ENCODE measurements at places on chromosomes 13 and 19.

GRCh38 chr19:15191982-15192381 is 8.8 kb downstream of the NOTCH3 start:
- DNase-seq: no peak

- DNase-seq: no peak
Measured at GRCh38 chr13:45954836-45955800, 97.4 kb downstream of the ZC3H13 start.

DNA sequence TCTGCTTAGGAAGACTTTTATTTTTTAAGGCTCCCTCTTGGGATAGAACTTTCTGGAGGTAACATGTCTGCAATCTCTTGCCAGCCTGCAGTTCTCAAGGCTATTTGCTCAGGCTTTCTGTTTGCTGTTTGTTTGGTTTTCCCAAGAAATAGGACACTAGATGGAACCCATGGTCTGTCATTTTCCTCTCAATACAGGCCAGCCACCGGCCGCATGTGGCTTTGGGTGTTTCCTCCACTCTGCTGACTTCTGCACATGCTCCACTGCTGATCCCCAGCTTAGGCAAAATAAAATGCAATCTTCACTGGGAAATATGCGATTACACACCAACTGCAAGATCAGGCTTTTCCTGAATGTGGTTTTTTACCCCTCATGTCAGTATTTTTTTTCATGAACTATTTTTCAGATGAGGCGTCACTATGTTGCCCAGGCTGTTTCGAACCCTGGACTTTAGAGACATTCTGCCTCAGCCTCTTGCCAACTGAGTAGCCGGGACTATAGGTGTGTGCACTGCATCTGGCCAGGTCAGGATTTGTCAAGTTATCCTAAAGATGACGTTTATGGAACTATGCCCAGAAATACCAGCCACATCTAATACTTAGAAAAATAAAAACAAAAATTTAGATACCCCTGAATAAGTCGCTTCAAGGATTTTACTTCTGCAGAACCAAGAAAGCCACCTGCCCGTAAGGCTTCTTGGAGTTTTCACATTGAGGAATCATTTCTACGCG is 94.3 kb upstream of the PABPC3 start:
- DNase-seq: no peak

DNA sequence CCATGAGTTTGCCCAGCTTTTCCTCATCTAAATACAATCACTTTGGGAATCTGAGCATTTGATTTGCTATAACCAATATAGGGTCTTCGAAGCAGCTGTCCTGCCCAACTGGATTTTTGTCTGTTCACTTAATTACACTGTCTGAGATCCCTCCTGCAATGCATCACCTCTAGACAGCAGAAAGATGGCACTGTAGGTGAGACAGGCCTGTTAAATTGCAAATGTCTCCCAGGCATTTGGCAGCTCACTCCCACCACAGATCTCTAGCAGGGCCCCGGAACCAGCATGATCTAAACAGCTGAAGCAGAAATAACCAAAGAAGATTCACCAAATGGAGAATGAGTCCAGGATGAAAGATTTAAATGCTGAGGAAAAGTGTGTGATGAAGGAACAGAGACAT is 41.9 kb upstream of the SERPINE3 start:
- no peak for DNase-seq

DNA sequence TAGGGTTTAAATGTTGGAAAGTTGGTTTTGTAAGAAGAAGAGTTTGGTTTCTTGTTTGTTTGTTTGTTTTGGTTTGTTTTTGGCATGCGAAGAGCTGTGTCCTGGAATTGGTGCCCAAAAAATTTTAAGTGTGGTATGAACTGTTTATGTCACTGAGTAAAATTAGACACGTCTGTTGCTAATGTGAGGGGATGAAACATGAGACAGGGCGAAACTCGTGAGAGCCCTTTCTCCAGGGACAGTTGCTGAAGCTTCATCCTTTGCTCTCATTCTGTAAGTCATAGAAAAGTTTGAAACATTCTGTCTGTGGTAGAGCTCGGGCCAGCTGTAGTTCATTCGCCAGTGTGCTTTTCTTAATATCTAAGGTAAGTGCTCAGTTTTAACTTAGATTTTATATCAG is at the start of gene SGCG:
Gene SGCG, plus strand, starts transcription at position 269 of the 400 bp plus-strand sequence. CDS start 22,716 bp downstream, outside the sequence.
- DNase-seq: no peak

DNA sequence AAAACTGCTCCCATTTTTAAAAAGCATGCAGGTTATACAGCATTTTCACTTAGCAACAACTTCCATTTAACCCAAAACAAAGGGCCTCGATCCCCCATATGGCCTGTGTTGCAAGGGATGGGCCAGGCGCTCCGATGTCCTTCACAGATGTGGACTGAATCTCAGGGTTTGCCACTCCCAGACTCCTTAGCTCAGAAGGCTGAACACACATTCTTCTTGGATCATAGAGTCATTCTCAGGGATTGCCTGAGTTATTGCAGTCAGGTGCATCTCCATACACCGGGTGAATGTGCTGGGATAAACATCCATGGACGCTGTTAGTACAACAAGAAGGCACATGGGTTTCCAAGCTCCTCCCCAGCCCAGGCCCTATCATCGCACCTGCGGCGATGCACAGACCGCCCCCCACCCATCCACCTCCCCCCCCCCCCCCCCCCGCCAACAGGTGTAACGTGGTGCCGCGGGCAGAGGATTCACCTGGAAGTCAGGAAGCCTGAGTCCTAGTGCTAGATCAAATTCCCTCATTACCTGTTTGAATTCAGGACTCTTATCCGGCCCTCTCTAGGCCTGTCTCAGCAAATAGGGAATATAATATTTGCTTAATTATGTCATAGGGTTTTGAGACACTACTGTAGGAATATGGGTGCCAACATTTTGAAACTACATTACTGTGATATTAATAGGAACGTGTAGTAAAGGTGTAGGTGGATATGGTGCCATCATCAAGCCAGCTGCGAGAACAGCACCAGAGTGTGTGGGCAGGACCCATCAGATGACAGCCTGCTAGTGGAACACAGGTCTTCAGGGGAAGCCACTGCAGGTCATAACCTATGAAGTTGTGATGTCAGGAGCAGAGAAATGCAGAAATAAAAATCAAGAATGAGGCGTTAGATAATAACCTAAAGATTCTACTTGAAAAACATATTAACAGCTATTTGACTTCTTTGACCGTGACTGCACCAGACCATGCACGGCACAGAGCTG is 110.9 kb downstream of the SACS start:
- DNase-seq: no peak
